Fibroblast of villous mesenchyme (primary cell): ENCODE measurements at places on chromosomes 6 and 20.
A peak's percentile ranks its signal among the peaks of the same experiment; 100 is the strongest.

- peak; percentile 75 for DNase-seq
Observed at GRCh38 chr20:23005776-23006175, 29.3 kb upstream of the SSTR4 start.

- DNase-seq, result no peak
Observed at GRCh38 chr20:63530788-63531160, 6.4 kb downstream of the PTK6 start.

DNA sequence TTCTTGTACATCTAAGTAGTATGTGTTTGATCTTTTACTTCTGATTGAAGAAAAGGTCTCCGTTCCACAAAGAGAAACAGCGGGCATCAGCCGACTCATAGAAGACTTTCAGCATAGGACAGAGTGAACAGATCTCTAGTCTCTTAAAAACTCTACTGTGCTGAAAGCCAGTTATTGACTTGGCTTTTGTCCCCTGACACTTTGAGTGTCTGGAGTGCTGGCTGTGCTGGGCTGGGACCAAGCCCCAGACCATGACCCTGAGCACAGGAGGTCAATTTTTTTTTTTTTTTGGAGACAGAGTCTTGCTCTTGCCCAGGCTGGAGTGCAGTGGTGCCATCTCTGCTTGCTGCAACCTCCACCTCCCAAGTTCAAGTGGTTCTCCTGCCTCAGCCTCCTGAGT, 27.8 kb downstream of the MYBL2 start:
- no peak for DNase-seq

DNA sequence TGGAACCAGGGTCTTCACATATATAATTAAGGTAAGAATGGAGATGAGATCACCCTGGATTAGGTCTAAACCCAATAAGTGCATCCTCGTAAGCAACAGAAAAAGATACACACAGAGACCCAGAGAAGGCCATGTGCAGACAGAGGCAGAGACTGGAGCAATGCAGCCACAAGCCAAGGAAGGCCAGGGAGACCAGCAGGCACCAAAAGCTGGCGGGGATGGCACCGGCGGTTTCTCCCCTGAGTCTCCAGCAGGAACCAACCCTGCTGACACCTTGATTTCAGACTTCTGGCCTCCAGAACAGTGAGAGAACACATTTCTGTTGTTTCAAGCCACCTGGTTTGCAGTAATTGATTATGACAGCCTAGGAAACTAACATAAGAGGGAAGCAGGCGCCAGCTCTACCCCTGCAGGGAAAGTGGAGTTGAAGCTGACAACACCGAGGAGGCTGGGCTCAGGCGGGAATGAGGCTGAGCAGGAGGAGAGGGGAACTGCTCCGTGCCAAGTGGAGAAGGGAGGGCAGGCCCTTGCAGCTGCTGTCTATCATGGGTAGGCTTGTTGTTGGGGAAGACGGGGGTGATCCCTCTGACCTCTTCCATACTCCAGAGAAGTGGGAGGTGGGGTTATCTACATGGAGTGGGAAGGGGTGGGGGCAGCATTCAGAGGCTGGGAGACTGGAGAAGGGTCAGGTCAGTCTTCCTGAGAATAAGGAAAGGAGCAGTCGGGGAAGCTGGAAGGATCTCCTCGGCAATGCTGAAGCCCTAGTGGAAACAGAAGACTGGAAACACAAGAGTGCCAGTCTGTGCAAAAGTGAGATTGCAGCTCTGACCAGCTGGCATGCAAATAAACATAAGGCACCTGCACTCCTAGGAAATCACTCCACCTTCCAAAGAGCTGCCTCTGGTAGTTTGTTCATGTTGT, 72.7 kb downstream of the NFATC2 start:
- DNase-seq, result no peak

- peak; percentile 21 for DNase-seq
Observed at GRCh38 chr6:88840796-88841539, 122.5 kb downstream of the RNGTT start.

- no peak for DNase-seq
Observed at GRCh38 chr20:62586799-62587198, 55.5 kb upstream of the SLCO4A1 start.

DNA sequence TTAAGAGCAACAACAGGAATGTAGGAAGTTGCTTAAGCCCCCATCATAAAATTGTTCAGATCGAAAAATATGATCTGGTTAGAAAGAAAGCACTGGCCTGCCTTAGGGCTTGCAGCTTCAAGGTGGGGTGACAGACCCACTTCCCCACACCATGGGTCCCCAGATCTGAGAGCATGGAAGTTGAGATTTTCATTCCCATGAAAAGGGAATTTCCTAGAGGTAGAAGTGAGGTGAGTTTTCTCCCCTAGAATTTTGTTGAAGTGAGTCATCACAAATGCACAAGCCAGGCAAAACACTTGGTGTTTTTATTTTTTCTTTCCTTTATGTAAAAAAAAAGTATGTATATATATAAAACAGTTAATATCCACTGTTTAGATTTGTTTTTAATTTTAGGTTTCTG, 213.6 kb upstream of the SUPT3H start:
- DNase-seq, result peak; percentile 50

DNA sequence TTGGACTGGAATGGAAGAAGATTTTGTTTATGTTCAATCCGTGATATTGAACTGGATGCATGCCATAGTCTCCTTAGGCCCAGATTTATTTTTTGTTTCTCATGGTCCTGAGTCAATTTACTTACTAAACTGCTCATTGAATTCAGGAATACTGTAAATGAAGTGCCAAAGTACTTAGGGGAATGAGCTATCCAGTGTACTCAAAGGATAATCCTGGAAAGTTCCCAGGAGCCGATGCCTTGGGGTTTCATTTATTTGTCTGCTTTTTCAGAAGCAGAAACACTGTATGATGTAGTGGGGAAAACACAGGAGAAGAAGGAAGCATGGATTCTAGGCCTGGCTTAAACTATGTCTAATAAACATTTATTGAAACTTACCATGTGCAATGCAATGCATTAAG, 56.1 kb upstream of the THEMIS start:
- peak; percentile 18 for DNase-seq

GRCh38 chr6:101762851-101763250, 369.3 kb downstream of the GRIK2 start:
- DNase-seq, result no peak

- no peak for DNase-seq
Observed at GRCh38 chr20:24731312-24731711, 217.8 kb upstream of the CST7 start.

GRCh38 chr20:58654337-58654736, 3.3 kb downstream of the STX16 start:
- DNase-seq, result no peak
